ENCODE measurements at places on chromosomes 3 and 15. TPM values are rescaled to one million over a fixed set of nuclear protein-coding genes. Genes with fewer than 3 reads are reported as not detected.

GRCh38 chr15:40600956-40601355 is 6.9 kb downstream of the KNL1 start:
- no peak for DNase-seq

DNA sequence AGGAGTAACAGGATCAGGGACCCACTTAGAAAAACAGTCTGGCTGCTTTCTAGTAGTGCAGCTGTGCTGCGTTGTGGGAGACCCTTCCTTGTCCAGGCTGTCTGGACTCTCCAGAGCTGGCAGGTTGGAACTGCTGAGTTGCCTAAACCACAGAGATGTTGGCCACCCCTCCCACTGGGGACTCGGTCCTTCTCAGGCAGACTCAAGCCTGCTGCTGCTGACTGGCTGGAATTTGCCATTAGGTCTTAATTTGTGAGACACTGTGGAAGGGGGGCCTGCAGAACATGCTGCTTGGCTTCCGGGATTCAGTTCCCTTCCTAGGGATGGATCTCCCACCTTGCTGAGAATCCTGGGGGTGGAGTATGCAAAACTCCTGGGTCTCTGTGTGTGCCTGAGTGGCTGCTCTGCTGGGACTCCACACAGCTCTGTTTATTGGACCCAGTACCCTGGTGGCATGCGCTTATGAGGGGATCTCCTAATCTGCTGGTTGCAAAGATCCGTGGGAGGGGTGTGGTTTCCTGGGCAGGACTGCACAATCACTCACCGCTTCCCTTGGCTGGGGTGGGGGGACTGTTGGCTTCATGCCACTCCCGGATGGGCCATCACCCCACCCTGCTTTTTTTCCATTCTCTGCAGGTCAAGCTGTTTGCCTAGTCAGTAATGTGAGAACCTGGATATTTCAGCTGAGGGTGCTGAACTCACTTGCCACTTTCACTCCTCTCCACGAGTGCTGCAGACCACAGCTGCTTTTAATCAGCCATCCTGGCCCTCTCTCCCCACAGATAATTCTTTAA is 150.5 kb downstream of the CFAP20DC start:
- no peak for DNase-seq

DNA sequence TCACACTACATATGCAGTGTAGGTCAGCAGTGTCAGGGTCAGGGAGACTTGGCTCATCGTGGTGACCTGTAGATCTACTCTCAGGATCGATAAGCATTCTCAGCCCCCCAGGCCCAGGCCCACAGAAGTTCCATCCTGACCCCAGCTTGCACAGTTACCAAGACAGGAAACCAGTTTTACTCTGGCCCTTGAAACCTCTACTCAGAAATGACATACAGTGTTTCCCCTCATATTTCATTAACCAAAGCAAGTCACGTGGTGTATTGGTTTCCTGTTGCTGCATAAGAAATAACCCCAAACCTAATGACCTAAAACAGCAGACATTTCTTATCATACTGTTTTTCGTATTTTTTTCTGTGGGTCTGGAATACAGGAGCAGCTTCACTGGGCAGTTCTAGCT is 242.2 kb downstream of the SLCO3A1 start:
- no peak for DNase-seq

GRCh38 chr15:99717161-99718009 is 15.9 kb downstream of the LYSMD4 start:
- DNase-seq, result no peak

The SERPINI2 gene
- total RNA-seq, result not detected

DNA sequence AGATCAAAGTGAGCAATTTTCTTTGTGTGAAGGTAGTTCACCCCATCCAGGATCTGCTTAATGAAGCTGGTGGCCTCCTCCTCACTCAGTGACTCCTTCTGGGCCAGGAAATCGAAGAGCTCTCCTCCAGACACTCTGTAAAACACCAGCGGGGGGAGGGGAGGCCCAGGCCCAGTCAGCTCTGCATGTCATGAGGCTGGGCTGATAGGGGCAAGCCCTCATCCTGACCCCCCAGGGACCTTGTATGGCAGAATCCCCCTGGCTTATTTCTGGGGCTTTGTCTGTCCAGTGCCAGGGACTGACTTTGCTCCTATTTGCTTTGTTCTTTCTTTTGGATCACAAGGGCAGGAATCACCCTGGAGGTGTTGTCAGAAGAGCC is 74.9 kb downstream of the DAPK2 start:
- no peak for DNase-seq

DNA sequence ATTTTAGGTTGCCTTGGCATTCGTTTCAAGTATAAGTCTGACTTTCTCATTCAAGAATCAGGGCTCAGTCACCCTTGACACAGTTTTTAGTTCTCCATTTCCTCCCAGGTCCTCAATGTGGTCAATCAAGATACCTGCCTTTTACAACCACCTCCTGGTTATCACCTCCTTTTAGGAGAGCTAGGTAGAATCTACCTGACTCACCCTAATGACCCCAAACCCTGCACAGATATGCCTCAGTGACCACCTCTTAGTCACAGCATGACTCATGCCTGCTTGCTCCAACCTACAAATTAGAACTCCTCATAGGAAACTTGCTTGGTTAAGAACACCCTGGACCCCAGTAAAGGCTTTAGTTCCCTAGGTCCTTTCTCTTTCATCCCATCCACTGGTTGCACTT is 22.5 kb downstream of the DMXL2 start:
- DNase-seq, result no peak

The IL5RA gene
- 0.95 TPM for total RNA-seq

GRCh38 chr3:23800731-23801130 is 5.0 kb upstream of the UBE2E1 start:
- DNase-seq, result no peak

The IGSF11 gene
- total RNA-seq, result 0.09 TPM

The TMCO5A gene
- not detected for total RNA-seq
